Left lung (tissue), 14 donors: ENCODE measurements at places on chromosomes 7 and 10. TPM values are rescaled to one million over a fixed set of nuclear protein-coding genes. Genes with fewer than 3 reads are reported as not detected.

GRCh38 chr7:131010029-131010716, 276.2 kb upstream of the KLF14 start:
- H3K27ac ChIP-seq, result peak overlapping the region; percentile 73
- peaks cover 90% of the 10 kb centered on the region for H3K4me1 ChIP-seq
- DNase-seq, result no peak
- no peaks in the 10 kb centered on the region for H3K36me3 ChIP-seq
- H3K4me3 ChIP-seq, result no peak overlapping the region

DNA sequence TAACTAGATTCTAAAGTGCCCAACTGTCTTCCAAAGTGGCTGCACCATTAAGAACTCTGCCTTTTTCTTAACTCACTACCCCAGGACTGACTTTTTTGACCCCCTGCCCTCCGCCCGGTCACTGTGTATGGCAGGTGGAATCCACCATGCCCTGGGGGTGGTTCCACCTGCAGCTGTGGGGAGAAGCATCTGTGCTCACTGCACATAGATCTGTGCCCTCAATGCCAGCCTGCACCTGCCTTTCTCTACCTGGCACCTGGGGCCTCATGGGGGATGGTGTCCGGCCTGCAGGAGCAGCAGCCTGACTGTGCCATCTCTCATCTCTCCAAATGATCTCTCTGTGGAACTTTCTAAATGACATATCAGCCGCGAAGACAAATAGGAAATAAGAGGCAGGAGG, 353.5 kb downstream of the PAXIP1 start:
- H3K27me3 ChIP-seq, result no peaks in the 10 kb centered on the region
- H3K4me1 ChIP-seq, result no peaks in the 10 kb centered on the region
- no peak for DNase-seq

GRCh38 chr7:157916946-157917640, 580.3 kb downstream of the DNAJB6 start:
- no peak for DNase-seq
- H3K36me3 ChIP-seq, result no peaks in the 10 kb centered on the region
- no peaks in the 10 kb centered on the region for H3K4me1 ChIP-seq
- H3K4me3 ChIP-seq, result no peak overlapping the region

- no peak overlapping the region for H3K4me3 ChIP-seq
- H3K4me1 ChIP-seq, result peaks cover 5% of the 10 kb centered on the region
- no peaks in the 10 kb centered on the region for H3K27me3 ChIP-seq
- H3K36me3 ChIP-seq, result no peaks in the 10 kb centered on the region
- no peak overlapping the region for H3K27ac ChIP-seq
Observed at GRCh38 chr10:109892117-109892516, 31.2 kb downstream of the XPNPEP1 start.

- H3K36me3 ChIP-seq, result no peaks in the 10 kb centered on the region
- no peak overlapping the region for H3K27ac ChIP-seq
- no peak for DNase-seq
- no peak overlapping the region for H3K4me3 ChIP-seq
- no peaks in the 10 kb centered on the region for H3K4me1 ChIP-seq
Observed at GRCh38 chr7:110386006-110386405, 704.9 kb upstream of the LRRN3 start.

- no peak overlapping the region for H3K4me3 ChIP-seq
- DNase-seq, result no peak
- no peak overlapping the region for H3K27ac ChIP-seq
- H3K36me3 ChIP-seq, result no peaks in the 10 kb centered on the region
Observed at GRCh38 chr7:70580161-70580560, 551.8 kb upstream of the GALNT17 start.

- no peaks in the 10 kb centered on the region for H3K27me3 ChIP-seq
- no peak overlapping the region for H3K4me3 ChIP-seq
- no peak for DNase-seq
- H3K36me3 ChIP-seq, result no peaks in the 10 kb centered on the region
Observed at GRCh38 chr10:29245476-29245875, 43.4 kb upstream of the LYZL1 start.

Gene SERPINE1
- 80.5 TPM for total RNA-seq

Gene TRIL
- 2.9 TPM for total RNA-seq

Gene MYL10
- total RNA-seq, result not detected

Gene NKX2-3
- total RNA-seq, result not detected
